Stimulated activated CD8-positive, alpha-beta memory T cell treated with anti-CD3 and anti-CD28 coated beads, Interleukin-7, amount 100 ng/mL, for 1 hour (primary cell): ENCODE measurements at places on chromosomes 3 and 15.

DNA sequence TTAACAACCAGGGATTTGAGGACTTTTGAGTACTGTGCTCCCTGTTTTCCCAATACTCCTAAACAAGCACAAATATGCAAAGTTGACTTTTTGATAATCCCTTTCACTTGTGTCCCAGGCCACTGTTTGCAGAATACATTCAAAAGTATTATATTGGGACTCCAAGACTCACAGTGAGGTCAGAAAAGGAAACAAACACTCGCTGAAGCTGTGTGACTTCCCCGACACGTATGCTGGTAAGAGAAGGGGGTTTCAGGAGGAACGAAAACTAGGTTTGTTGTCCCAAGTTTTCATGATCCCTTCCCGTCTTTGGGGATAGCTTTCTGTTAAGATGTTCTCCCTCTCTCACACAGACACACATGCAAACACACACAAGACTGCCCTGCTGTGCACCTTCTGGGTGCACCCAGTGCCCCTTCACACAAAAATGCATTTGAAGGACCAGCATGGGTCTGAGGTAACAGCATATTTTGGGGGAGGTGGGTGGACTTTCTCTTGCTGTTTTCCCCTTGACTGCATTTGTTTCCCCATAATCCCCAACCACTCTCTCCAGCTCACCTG lies 225.2 kb upstream of the PRICKLE2 start:
- DNase-seq: no peak

- no peak for DNase-seq
Measured at GRCh38 chr3:31172336-31172735, 277.9 kb upstream of the GADL1 start.

DNA sequence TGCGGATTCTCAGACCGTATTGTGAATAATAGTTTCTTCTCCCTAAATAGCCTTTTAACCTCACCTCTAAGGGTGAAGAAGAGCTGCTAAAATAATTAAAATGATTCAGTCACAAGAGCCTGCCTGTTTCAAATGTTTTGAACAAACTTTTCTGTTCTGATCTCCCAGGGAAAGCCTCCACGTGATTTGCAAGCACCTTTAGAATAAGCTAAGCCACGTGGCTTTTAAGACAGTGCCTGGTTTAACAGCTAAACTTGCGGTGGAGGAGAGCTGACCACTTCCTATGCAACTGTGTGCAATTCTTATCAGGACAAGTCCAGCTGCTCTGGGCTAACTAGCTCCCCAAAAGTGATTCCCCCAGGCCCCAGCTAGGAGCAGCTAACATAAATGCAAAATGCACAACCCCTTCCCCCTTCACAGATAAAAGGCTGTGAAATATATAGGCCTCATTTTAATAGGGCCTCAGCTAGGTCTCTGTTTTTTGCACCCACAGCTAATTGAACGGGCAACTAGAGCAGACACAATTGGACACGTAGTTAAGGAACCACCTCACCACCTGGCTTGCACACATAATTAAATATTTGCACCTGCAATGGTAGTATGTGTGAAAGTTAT lies 401.2 kb upstream of the NR2F2 start:
- no peak for DNase-seq

GRCh38 chr15:29917600-29918597 lies 95.6 kb upstream of the TJP1 start:
- no peak for DNase-seq

GRCh38 chr3:124747111-124747981 lies 17.1 kb downstream of the UMPS start:
- DNase-seq: no peak

GRCh38 chr3:108430540-108430939 lies 79.9 kb downstream of the MYH15 start:
- no peak for DNase-seq

DNA sequence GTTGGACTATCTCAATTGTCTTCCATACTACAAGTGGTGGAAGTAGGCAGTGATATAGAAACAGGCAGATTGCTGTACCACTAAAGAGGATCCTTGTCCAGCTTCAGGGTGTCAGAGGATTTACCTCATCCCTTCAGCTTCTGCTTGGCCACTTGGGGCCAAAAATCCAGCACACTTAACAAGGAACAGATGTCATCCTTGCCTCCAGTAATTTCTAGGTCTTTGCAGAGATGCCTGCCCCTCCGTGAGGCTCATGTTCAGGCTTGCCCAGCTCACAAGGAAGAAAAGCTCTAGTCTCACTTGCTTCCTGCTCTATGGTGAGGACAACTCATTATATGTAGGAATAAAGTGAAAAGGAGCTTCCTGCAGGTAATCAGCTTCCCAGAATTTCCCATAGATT lies 510.3 kb downstream of the EPHA3 start:
- DNase-seq: no peak
